ENCODE measurements at places on chromosomes 1 and 21. TPM values are rescaled to one million over a fixed set of nuclear protein-coding genes. Genes with fewer than 3 reads are reported as not detected.

DNA sequence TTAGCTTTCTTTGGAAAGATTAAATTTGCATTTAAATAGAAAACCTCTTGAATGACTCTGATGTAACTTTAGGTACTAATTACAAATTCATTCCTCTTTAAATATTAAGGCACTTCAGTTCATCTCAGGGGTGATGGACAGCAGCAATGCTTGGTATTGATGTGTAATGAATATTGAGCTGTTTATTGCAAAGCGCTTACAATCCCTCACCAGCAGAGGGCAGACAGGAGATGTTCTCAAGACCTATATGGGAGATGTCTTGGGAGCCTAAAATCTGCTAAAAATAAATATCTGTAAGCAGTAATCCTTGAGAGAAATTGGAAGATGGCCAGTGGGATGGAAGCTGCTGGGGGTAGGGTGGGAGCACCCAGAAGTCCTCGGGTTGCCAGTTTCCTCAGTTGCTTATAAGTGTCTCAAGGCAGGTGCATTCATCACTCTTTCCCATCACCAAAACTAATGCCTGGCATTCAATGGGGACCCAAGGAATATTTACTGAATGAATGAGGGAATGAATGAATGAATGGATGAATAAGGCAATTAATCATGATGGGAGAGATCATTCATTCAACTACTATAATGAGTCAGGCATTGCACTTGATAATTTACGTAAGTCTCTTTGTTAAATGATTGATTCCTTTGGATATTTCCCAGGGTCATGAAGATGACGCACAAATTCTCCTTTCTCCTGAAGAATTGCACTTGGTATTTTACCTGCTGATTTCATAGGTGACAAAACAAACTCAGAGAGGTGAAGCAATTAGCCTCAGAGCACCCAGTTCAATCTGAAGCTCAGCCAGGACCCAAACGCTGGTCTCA lies 2.3 kb downstream of the KLHDC8A start:
- no peak for DNase-seq

DNA sequence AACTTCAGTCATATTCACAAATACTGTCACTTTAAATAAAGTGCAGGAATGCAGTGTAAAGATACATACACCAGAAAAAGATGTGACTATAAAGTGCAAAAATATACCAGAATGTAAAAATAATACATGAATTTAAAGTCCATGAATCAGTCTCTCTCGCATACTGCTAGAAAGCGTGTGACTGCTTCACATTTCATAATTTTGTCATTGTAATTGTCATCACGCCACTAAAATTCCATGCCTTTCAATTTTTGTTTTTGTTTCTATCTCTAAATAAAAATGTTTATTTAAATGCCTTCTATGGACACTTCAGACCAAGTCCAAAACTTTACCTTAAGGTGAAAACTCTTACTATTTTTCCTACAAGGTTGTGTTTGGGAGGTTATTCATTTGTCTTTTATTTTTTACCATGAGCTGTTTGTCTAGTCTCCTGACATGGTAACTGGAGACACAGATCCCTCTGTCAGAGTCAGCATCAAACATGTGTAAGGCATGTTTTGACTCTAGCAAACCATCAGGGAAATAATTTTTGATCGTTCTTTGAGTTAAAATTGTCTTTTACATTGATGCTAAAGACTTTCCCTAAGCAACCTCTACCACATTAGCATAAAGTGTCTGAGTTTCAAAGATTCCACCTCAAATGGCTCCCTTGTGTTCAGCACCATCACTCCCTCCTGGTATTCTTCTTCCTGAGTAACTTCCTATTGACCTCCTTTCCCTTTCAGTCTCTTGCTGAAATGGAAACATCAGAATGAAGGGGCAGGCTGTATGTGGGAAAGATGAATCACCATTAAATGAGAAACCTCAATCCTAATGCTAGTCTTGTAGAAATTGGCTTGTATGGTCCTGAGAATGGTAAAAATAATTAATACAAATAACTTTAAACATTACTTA lies 14.0 kb upstream of the AIM2 start:
- DNase-seq = no peak

DNA sequence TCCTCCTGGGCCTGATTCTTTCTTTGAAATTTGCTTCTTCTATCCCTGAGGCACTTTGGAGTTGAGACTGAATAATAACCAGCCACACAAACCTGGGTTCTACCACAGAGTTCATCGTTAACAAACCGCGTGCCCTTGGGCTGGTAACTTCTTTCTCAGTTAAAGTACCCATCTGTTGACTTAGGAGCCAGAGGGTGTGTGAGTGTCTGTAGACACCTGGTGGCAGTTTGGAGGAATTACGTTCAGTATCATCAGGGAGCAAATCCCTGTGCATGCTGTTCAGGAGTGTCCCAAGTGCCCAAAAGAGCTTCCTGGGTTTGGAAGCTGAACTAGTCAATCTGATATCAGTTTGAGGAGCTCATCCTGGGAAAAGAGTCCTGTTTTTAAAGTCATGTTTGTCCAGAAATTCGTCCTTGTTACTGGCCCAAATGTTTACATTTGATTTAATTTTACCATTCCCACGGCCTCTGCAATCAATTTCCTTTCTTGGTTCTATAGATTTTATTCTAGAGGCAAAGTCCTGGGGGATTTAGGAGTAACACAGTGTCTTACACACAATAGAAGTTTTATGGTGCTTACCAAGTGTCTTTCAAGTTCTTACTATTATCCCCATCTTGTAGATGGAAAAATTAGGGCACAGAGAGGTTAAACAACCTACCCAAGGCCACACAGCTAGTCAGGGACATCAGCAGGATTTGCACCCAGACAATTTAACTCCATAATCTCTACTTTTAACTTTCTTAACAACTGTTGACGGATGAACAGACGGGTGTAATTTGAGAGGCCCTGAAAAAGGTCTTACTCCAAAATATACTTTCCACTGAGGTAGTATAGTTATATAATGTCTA lies 26.7 kb upstream of the RPTN start:
- DNase-seq = peak; percentile 23

STYXL2 gene
- polyA plus RNA-seq = 4.6 TPM

- DNase-seq = no peak
These were observed 50.1 kb upstream of the COL6A1 start for GRCh38 chr21:45931397-45931969.
